ENCODE measurements at places on chromosomes 4 and X.

DNA sequence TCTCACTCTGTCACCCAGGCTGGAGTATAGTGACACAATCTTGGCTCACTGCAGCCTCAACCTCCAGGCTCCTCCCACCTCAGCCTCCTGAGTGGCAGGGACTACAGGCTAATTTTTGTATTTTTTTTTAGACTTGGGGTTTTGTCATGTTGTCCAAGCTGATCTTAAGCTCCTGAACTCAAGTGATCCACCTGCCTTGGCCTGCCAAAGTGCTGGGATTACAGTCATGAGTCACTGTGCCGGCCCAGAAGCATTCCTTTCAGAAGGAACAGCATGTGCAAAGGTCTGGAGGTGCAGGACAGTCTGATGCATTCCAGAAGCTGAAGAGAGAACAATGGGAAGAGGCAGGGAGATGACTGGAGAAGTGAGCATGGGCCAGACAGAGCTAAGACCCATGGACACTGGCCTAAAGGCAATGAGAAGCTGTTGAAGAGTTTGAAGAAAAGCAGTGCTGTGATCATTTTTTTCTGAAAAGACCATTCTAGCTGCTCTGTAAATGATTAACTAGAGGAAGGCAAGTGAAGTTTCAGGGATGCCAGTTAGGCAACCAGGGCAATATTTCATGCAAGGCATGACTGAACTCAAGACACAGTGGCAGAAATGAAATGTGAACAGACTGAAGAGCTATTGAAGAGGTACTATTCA, 43.2 kb downstream of the MANBA start:
- no peak for DNase-seq

DNA sequence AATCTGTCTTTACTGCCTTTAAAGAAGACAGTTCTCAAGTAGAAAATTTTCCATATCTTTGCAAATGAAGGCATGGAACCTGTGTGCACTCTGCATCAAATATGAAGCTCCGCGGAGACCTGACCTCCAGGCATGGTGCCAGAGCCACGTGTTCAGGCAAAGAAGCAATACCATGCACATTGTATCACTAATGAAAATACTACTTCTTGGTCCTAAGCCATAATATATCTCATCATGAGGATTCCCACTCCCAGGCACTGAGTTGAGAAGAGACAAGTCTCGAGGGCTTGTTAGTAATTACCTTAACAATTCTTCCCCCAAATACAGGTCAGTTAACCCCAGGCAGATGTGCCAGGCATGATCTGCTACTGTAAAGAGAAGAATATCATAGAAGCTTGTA, 56.7 kb downstream of the PCDH19 start:
- no peak for DNase-seq

- no peak for DNase-seq
Observed at GRCh38 chr4:158079661-158080060, 93.2 kb downstream of the GASK1B start.

DNA sequence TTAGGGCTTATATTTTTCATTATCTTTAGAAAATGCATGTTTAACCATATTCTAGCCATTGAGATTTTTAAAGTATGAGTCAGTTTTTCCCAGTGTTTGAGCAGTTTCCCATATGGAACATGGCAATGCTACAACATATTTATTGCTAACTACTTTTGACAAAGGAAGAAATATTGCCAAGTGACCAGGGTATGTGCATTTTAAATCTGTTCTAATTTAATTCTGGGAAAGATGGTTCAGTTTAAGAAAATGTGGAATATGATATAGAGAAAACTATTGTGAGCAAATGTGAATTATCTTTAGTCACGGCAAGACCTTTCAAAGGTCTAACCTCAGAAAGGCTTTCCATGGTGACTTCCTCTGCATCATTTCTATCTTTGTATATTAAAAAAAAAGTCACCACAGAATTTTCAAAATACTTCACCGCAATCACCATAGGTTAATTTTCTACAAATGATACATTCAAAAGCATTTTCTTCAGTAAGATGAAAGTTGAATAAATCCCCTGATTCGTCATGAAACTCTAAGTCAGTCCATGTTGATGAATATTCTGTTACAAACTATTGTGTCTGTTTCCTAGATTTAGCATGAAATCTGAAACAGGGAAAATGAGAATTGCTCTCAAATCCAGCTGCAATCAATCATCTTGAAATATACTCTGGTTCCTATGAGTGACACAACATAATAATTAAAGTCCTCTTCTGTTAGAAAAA, 2349.0 kb upstream of the TENM3 start:
- no peak for DNase-seq

DNA sequence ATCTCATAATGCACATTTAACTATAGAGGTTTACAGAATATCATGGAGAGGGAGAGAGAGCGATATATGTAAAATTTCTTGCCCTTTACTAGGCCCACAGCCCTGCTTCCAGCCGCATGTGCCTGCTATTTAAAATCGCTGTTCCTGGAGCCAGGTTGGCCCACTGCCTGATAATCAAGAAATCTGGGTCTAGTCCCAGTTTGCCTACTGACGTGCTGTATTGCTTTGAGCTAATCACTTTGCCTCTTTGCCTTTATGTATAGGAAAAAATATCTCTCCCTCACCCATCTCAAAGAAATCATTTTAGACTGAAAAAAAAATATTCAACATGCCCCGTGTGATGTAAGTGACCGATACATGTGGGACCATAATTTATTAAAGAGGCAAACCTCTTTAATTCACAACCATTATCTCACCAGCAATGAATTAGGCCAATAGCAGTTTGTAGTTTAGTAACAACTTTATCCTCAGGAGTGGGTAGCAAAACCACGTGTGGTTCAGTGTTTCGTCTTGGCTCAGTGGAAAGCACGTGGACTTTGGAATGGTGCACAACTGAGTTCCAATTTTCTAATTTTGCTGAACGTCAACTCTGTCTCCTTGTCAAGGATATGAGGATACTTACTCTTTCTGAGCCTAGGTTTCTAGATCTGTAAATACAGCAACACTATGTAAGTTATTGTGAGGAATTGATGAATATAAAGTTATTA, 62.6 kb downstream of the GRXCR1 start:
- no peak for DNase-seq

DNA sequence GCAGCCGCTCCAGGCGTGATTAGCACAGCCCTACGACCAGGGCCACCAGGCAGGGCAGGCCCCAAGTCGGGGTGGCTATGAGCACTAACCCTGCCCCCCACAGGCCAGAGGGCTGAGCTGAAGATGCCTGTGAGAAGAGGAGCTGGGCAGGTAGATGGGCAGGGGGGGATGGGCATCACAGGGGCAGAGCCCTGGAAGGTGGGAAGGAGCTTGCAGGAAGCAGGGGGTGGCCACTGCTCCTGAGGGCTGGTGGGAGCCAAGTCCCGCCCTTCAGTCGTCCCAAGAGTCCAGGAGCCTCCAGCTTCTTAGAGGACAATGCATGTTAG, 7.3 kb upstream of the MXD4 start:
- DNase-seq = no peak

DNA sequence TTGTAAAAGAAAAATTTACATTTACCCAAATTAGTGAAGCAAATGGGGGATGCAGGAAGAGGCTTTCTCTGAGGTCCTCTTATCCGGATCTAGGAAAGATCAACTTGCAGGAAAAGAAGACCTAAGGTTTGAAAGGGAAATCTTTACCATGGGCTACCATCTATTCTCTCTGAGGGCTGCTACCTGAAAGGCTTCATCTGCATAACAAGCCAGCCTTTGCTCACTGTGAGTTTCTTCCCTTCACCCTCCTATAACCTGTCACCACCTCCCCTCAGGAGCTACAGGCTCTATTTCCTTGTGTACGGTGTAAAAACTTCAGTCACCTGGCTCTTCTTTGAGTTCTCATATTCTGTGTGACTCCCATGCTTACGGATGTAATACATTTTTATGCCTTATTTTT, 118.6 kb upstream of the BEND4 start:
- DNase-seq = no peak

DNA sequence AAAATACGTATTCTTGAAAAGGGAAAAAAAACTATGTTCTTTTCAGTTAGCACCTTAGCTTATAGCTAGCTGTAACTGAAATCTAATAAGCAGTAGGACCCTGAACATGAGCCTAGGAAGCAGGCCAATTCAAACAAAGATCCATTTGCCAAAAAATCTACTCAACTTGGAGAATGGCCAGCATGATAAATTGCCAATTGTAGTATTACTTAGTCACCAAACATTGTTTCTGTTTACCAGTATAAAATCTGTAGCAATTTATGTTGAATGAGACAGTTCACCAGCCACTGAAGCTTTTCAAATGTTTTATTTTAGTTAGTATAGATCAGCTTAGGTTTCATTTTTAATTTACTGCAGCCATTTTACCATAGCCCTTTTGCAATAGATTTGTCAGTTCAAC, 323.6 kb upstream of the DIPK2B start:
- no peak for DNase-seq

DNA sequence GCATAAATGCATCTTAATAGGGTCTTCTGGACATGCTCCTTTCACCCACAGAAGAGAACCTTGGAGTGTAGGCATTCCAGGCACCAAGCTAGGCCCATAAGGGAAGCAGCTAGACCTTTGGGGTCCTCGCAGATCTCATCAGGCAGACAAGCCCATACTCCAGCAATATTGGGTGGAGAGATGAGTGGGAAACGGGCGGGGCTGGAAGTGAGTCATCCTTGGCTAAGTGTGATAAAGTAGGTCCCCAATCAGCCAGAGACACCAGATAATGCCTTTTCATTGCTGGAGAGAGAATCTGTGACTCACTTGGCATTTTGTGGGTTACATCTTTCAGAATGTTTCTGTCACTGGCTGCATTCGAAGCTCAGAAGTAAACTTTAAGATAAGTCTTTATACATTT, 133.3 kb upstream of the MBNL3 start:
- DNase-seq = no peak

DNA sequence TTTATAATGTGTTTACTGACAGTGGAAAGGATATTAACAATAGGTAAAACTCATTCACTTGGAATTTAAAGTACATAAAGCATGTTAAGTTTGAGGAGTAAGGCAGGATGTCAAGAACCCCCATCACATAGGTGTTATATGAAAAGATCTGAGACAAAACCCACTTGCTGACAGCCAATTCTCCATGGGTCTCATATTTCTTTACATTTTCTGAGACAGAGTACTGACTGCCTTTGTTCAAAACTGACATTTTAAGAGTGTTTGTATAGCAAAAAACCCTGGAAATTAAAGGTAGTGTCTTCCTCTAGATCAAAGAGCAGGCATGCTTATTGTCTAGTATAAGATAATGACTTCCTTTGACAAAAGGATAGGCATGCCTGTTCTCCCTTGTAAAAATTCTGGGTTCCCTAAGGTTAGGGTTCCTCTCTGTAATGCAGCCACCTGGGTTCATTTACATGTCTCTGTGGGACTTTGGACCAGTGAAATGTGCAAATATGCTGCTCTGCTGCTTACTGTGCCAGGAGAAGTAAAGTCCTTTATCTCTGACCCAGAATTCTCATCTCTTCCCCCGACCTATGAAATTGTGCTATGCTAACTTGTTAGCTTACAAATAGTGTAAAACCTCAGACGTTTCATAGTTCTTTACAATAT, 123.6 kb downstream of the PCDH18 start:
- no peak for DNase-seq

DNA sequence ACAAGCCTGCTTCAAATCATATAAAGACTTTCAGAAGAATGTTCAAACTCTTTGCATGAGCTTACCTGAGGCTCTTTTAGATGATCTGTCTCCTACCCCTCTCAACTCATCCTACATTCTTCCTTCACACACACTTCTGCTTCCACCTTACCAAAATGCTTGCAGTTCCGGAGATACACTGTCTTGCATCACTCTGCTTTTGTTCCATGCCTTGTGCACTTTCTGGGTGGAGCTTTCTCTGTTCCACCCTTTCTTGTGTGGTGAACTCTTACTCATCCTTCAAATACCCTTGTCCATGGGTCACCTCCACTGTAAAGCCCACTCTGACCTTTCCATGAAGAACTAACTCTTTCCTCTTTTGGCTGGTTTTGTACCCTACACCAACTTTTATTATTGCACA, 18.4 kb upstream of the MGST2 start:
- DNase-seq = no peak

DNA sequence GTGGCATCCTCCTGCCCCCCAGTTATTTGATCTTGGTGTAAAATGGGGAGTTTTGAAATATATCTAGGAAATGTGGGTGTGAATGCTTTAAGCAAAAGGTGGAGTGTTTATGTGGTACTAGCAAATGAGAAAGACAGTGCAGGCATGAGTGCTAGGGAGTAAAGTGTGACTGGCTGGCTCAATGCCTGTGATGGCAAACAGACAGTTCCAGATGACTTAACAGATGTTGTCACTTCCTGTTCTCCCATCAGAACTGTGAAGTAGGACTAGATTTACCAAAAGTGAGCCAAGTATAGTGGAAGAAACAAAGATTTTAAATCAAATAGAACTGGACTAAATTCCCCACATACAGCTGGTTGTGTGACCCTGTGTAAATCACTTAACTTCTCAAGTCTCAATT, 8.4 kb upstream of the AMOT start:
- no peak for DNase-seq
